NCI-H82 (cell line): ENCODE measurements at places on chromosomes 16 and 17.

DNA sequence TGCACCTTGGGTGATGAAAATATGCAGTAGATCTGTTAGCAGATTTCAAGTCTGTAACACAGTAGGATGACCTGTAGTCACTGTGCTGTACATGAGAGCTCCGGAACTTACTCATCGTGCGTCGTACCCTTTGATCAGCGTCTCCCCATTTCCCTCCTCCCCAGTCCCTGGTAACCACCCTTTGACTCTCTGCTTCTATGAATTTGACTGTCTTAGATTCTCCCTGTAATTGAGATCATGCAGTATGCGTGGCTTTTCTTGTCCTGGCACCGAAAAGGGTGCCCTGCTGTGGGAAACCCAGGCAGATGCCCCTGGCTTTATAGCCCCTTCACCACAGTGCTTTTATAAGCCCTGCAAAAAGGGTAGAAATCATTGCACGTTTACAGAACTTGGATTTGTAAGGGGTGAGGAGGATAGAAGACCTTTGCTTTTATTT, 20.5 kb downstream of the CLEC16A start:
- no peak for DNase-seq

GRCh38 chr17:79664930-79665737, 54.3 kb upstream of the RBFOX3 start:
- DNase-seq, result peak; percentile 58

GRCh38 chr17:62808576-62808970, 459 bp upstream of the MARCHF10 start:
- DNase-seq, result no peak

DNA sequence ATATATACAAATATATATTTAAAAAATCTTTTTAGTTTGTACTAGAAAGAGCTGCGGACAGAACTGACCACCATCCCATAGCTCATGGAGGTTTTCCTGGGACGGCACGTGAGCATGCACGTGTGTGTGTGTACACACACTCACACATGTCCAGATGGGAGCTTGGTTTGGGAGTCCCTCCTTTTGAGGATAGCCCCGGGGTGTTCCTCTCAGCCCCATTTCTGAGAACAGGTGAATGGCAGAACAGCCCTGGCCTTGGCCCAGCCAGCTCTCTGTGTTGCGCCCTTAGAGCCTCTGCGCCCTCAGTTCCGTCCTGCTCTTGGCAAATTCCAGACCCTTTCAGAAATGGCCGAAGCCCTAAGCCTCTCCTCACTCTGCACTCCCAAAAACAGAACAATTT, 70.1 kb downstream of the AMFR start:
- no peak for DNase-seq

- DNase-seq, result no peak
These were observed 774.0 kb upstream of the RBFOX1 start for GRCh38 chr16:6558661-6559060.

GRCh38 chr16:3792472-3793012, 75.2 kb upstream of the TRAP1 start:
- no peak for DNase-seq

- no peak for DNase-seq
These were observed 203.9 kb upstream of the HS3ST4 start for GRCh38 chr16:25487888-25488287.

GRCh38 chr17:2905696-2906501, 109.7 kb downstream of the RAP1GAP2 start:
- no peak for DNase-seq

DNA sequence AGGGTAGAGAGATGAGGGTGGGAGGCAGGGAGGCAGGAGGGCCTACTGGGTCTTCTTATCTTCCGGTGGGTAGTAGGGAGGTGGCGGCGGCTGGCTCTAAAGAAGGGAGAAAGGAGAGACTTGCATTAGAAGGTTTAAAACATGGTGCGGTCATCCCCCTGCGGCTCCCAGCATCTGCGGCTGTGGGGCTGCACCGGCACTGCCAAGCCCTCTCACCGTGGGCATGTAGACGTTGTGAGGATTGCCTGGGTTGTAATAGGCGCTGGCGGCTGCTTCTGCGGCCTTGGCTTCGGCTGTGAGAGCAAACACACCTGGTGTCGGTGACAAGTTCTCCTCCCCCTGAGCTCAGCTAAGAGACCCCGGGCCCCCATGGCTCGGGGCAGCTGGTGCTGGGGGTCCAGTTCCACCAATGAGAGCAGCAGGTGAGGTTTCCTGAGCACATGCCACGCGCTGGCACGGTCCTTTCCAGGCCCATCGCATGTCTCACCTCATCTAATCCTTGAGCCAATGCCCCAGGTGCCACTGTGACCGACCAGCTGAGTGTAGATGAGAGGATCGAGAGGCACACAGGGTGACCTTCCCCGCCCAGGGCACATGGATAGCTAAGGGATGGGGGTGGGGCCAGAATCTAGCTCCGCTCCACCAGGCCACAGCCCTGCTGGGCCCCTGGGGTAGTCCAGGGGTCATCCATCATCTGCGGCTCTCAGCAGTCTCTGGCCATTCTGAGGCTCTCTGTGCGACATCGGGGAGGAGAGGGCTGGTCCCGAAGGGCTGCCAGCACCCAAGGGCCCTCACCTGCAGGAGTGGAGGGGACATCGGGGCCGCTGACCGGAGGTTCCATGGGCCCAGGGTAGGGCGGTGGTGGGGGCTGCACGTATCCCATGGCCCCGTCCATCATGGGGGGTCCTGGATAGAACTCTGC, 2.7 kb upstream of the UNC13D start:
- no peak for DNase-seq

GRCh38 chr17:57682701-57683100, 62.4 kb downstream of the CCDC182 start:
- no peak for DNase-seq

GRCh38 chr17:57856792-57857620, 7.2 kb upstream of the MRPS23 start:
- peak; percentile 42 for DNase-seq

DNA sequence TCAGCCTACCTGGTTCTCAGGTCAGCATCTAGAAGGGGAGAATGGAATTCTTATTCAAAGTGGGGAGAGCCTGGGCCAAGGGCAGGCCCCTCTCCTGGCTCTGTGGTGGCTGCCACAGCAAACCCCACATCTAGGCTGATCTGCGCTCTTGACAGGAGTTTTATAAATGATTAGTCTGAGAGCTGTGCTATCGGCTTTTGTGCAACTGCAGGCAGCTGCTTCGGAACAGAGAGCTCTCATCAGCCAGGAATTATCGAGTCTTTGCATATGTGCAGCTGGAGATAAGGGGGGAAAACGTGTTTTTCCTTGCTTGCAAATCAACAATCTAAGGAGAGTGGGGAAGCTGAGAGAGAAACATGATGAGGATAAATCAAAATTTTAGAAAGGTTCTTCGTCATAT, 91.7 kb downstream of the HS3ST3A1 start:
- no peak for DNase-seq

- no peak for DNase-seq
These were observed 419.5 kb upstream of the PSMD7 start for GRCh38 chr16:73877150-73877549.

DNA sequence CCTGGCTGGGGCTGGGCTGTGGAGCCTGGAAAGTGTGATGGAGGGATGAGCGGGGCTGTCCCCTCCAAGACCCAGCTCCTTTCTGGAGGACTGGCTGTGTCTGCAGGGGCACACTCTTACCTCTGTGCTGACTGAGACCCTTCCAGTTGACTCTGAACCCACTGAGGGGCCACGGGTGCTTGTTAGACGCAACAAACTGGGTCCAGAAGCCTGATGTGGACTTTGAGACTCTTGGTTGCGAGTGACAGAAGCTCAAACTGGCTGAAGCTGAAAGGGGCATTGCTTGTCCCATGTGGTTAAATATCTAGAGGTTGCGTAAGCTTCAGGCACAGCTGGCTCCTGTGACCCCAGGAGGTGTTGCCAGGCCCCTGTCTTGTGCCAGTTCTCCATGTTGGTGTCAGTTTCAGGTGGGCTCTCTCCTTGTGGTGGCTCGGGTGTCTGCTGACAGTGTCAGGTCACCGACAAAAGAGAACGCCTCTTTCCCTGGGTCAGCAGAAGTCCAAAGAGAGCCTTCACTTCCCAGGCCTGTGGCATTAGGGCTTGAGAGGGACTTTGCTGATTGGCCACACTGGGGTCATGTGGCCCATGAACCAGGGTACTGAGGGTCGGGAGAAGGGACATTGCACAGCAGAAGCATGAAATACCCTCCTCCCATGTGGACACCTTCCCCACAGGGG, 16.7 kb downstream of the ADCY7 start:
- no peak for DNase-seq

GRCh38 chr16:30004424-30004776, 6.4 kb downstream of the DOC2A start:
- no peak for DNase-seq

- no peak for DNase-seq
These were observed 5.8 kb downstream of the ARMC7 start for GRCh38 chr17:75115555-75115954.

GRCh38 chr16:50644729-50645128, 36.4 kb downstream of the SNX20 start:
- DNase-seq, result peak; percentile 29

- DNase-seq, result no peak
These were observed 39.1 kb downstream of the HOXB1 start for GRCh38 chr17:48491527-48492273.

- DNase-seq, result no peak
These were observed 72.8 kb downstream of the MYH11 start for GRCh38 chr16:15783985-15784384.

- no peak for DNase-seq
These were observed 8.1 kb downstream of the DEF8 start for GRCh38 chr16:89956505-89957215.

GRCh38 chr16:10881479-10882030, 4.6 kb downstream of the CIITA start:
- no peak for DNase-seq

- peak; percentile 29 for DNase-seq
These were observed 249.7 kb upstream of the TBX2 start for GRCh38 chr17:61149862-61150362.

- DNase-seq, result no peak
These were observed 4.3 kb upstream of the GGA2 start for GRCh38 chr16:23514381-23515152.

DNA sequence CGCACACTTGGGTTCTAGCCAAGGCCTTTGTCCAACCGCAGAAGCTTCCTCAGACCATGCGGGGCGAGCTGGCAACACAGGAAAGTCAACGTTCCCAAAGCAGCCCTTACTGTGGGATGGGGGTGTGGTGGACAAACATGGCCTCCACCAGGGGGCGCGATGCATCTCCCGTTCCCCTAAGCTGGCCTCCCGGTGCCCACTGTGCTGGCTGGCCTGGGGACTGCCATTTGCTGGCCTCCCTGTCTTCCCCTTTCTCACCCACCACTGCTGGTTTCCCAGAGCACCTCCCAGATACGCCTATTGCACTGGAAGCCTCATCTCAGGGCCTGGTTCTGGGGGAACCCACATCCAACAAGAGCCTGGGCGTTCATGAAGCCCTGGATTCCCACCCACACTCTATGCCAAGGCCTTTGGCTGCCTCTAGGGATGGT, 145.3 kb downstream of the IRF8 start:
- peak; percentile 59 for DNase-seq

- DNase-seq, result peak; percentile 96
These were observed 22.9 kb downstream of the CLUH start for GRCh38 chr17:2688351-2689342.

GRCh38 chr16:69363281-69363717, 11.7 kb upstream of the TMED6 start:
- DNase-seq, result no peak

DNA sequence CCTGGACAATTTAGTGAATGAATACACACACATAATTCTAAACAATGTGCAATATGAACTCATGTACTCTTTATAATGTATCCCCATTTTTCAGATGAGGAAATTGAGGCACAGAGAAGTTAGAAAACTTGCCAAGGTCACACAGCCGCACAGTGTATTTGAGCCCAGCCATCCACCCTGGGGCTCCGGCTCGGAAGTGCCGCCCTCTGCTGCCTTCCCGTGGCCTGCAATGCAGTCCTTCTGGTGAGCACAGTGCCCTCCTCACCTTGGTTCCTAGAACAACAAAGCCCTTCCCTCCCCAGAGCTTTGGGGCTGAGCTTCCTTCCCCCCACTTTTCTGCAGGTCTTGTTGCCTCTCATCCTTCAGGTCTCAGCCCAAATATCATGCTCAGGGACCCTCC, 63.7 kb downstream of the C16orf78 start:
- no peak for DNase-seq

- no peak for DNase-seq
These were observed 5.5 kb upstream of the ZG16B start for GRCh38 chr16:2824626-2825025.

DNA sequence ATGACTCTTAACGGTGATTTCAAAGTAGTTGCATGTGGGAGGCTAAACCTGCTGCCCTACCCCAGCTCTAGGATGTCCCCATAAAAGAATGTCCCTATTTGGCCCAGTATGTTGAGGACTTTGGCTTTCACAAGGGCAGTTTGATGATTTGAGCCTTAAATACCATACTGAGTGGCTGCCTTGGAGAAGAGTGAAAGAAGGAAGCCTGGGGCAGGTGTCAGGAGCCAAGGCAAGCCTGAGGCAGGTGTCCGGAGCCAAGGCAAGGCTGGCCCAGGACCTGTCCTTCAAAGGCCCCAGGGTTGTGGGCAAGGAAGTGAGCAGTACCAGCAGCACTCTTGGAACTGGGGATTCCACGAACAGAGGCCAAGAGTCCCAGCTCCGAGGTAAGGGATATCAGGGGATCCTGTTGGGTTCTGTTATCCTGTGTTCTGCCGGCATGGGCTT, 18.6 kb downstream of the ST6GALNAC2 start:
- DNase-seq, result peak; percentile 63

DNA sequence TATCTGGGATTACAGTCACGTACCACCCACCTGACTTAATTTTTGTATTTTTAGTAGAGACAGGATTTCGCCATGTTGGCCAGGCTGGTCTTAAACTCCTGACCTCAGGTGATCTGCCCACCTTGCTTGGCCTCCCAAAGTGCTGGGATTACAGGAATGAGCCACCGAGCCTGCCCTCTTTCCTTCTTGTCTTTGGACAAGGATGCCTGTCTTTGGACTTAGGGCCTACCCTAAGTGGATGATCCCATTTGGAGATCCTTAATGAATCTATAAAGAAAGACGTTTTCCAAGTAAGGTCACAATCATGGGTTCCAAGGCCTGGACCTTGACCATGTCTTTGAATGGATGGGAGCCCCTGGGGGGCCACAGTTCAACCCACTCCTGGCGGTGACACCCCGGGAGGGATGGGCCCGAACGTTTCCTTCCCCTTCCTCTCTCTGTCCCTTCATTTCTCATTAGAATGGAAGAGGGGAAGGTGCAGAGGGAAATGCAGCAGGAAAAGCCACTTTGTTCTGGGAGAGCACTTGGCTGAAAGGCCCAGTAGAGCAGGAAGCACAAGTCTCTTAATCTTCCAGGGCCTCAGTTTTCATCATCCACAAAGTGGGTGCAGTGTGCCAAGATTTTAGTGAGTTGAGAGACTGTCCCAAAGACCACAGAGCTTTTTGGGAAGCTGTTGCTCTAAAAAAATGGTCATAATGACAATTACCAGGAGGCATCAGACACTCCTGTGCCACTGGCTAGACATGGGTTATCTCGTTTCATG, 353.3 kb downstream of the SEC14L1 start:
- peak; percentile 37 for DNase-seq

DNA sequence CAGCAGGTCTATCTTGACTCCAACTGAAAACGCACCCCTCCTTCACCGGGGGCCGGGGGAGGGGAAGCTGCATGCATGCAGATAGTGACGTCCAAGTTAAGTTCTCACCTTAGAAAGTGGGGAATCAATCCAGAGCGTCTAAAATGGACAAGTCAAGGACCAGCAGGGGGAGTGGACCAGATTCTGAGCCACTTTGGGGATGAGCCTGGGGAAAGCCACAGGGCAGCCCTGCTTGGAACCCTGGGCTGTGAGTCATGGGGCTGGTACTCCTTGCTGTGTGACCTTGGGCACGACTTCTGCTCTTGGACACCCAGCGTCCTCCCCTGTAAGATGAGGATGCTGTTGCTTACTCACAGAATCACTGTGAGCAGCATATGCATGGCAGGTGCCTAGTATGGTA, 9.1 kb downstream of the TNFRSF13B start:
- peak; percentile 25 for DNase-seq
